ENCODE measurements at places on chromosomes 7 and 10.
A peak's percentile ranks its signal among the peaks of the same experiment; 100 is the strongest.

GRCh38 chr10:20596065-20596755 lies 300.9 kb downstream of the NEBL start:
- DNase-seq = no peak

- no peak for DNase-seq
Observed at GRCh38 chr10:79269969-79270368, 77.3 kb upstream of the PPIF start.

DNA sequence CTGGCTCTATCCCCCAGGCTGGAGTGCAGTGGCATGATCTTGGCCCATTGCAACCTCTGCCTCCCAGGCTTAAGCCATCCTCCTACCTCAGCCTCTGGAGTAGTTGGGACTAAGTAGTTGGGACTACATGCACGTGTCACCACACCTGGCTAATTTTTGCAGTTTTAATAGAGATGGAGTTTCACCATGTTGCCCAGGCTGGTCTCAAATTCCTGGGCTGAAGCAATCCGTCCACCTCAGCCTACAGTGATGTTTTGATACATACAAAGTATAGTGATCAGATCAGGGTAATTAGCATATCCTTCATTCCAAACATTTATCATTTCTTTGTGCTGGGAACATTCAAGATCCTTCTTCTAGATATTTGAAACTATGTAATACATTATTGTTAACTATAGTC lies 22.5 kb upstream of the TNKS2 start:
- DNase-seq = no peak

GRCh38 chr7:102897856-102898531 lies 14.8 kb upstream of the LRRC17 start:
- DNase-seq = no peak

DNA sequence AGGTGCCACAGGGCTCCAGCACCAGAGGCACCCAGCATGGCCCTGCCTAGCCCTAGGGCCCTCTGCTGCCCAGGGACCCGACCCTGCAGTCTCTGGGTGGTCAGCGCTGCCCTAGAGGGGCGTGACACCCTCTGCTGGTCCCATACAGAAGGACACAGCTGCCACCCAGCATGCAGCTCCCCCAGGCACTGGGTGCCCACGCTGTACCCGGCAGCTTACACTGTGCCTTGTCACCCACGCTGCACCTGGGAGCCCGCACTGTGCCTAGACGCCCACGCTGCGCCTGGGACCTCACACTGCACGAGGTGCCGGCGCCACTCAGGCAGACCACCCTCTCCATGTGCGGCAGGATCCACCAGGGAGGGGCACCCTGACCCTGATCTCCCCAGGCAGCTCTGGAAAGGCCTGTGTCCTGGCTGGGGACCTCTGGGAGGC lies 55.2 kb downstream of the PWWP2B start:
- peak; percentile 10 for DNase-seq

- peak; percentile 39 for DNase-seq
Observed at GRCh38 chr10:60820093-60820754, 41.9 kb downstream of the CDK1 start.

- DNase-seq = peak; percentile 73
Observed at GRCh38 chr7:102872460-102872859, 40.3 kb upstream of the LRRC17 start.

Measured in lung microvascular endothelial cell (primary cell).